Activated naive CD4-positive, alpha-beta T cell treated with anti-CD3 and anti-CD28 coated beads, Interleukin-2, amount 50 U/mL, for 72 hours (primary cell): ENCODE measurements at places on chromosomes 3 and 15.

GRCh38 chr15:89091627-89092220, 3.5 kb downstream of the ABHD2 start:
- DNase-seq: no peak

- DNase-seq: no peak
Measured at GRCh38 chr3:193788189-193788991, 195.4 kb downstream of the OPA1 start.

DNA sequence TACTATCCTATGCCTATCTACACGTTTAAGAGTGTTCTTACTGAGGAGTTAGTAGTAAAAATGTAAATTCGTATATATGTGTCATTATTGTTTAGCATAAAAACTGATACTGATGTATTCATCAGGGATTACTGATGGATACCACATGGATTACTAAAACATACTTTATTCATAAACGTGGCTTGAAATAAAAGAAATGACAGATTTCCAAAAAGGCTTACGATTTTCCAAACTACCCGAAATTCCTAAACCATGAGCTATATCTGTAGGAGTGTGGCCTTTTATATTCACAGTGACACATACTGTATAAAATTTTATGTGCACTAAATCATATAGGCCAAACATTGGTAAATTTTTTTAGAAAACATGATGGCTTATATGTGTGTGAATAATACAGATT, 6.9 kb downstream of the TSC22D2 start:
- DNase-seq: no peak

DNA sequence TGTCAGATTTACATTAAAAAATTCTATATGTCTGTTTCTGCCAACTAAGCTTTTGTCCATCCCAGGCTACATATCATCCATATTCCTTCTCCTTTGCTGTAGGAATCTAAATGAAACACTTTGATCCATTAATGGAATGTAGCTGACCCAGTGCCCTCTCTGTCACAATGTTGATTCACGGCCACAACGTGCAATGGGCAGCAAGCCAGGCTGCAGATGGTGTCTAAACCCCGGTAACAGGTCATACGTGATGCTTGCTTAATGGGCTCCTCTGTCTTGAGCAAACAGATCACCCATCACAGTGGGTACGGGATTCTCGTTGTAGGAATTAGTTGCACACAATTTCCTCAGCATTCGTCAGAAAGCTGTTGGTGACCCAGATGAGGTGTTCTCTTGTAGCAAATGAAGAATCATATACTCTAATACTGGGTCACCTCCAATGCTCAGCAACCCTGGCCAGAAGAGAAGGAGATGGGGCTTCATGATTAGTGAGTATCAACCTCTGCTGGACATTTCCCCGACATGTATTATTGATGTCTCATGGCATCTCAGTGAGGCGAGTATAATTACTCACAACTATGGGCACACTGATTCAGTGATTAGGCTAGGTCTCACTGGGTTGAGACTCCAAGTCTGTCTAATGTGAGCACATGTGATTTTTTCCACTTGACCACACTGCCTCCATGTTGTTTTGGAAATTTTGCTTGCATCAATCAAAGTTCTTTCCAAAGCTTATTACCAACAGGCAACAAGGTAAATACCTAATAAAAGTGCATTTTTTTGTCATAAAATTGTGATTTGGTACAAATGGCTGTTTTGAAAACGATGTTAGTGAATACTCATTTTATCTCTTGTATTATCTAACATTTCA, 12.9 kb upstream of the DCBLD2 start:
- no peak for DNase-seq

GRCh38 chr15:69299943-69300588, 1.4 kb downstream of the PAQR5 start:
- DNase-seq: no peak

DNA sequence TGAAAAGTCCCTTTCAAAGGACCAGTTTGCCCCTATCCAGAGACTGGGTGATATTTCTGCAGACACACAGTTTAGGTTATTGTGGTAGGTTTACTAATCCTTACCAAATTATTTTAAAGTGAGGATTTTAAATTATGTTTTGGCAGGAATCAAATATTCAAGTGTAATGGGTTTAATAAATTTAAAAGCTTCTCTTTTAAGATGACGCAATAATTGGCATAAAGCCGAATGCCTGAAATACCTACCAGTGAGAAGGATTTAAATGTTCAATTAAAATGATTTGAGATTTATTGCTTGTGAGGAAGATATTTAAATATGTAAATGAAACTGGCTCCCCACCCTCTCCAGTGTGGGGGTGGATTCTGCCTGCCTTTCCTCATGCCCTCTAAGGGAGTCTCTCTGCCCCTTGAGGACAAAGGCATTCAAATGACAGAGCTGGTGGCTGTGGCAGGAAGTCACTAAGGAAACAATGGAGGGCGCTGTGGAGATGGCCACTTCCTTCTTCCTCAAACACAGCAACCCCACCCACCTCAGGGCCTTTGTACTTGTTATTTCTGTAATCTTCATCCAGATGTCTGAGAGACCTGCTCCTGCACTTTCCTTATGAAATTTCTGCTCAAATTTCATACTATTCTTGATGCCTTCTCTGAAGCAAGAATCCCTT, 131.7 kb downstream of the TNIK start:
- DNase-seq: no peak

- no peak for DNase-seq
Measured at GRCh38 chr15:69497076-69497475, 44.5 kb downstream of the RPLP1 start.

GRCh38 chr3:128412180-128413002, 54.3 kb downstream of the DNAJB8 start:
- no peak for DNase-seq

- no peak for DNase-seq
Measured at GRCh38 chr3:17820275-17820674, 77.8 kb upstream of the TBC1D5 start.

- no peak for DNase-seq
Measured at GRCh38 chr3:65035246-65035645, 347.4 kb upstream of the ADAMTS9 start.

- no peak for DNase-seq
Measured at GRCh38 chr3:94066506-94067500, 3.9 kb downstream of the NSUN3 start.

DNA sequence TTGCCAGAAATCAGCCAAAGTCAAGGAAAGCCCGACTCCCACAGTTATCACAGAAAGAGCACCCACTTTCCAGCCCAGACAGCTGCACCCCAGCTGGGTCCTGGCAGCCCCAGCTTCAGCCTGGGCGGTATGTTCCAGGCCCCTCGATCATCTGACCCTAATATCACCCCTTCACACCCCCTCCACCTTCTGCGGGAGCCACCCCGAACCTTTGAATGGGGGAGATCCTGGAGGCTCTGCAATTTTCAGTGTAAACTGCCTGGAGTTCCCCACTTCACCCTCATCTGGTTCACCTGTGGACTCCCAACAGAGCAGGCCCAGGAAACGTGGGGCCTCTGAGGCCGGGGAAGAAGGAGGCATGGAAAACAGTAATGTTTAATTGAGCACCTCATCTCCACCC, 5.9 kb downstream of the PRSS50 start:
- DNase-seq: no peak

DNA sequence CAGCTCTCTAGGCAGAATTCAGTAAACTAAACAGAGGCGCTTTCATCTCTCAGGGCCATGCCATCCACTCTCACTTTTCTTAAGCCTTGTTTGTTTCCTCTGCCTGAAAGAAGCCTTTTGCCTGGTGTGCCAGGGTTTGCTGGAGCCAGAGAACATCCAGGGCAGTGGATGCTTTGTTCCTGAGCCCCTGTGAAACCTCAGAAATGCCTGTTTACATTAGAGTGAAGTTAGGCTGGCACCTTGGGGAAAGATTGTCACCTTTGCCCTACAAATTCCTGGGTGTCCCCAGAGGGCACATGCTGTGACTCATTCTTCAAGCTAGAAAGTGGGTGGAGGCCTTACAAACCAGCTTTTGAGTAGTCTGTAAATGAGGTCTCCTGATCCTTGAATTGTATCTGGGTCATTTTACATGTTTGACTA, 10.7 kb upstream of the TRAK1 start:
- peak; percentile 38 for DNase-seq

DNA sequence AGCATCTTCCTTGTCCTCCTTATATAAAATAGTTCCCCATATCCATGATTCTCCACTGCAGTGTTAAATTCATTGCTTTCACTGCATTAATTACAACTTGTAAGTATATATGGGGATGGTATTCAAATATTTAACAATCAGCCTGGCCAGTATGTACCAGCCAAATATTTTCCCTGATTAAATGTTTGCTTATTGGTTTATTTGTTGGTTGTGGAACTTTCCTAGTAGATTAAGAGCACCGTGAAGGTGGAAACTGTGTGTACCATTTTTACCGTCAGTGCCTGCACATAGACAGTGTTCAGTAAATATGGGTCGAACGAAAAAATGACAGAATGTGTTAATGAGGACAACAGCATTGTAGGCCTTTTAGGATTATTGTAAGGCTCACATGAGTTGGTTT, 7.0 kb downstream of the LAMP3 start:
- DNase-seq: no peak

GRCh38 chr3:123524981-123525380, 59.9 kb downstream of the HACD2 start:
- DNase-seq: no peak

DNA sequence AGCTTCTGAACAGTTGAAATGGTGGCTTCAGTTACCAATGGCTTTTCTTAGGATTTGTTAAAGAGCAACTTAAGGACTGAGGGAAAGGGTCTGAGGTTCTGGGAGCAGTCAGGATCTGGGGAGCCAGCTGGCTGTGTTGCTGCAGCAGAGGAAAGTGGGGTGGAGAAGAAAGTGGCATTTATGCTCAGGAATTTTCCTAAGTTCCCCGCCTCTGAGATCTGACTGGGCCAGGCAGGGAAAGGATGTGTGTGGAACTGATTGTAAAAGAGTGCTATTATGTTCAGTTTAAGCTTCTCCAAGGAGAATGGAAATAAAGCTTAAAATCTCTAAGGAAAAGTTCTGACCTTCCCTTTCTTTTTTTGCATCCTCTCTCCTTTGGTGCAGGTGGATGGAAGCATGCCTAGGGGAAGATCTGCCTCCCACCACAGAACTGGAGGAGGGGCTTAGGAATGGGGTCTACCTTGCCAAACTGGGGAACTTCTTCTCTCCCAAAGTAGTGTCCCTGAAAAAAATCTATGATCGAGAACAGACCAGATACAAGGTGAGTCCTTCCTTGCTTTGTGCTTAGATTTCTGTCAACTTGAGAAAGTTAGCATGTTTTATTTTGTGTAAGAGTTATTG, 37.8 kb downstream of the IQGAP1 start:
- no peak for DNase-seq

GRCh38 chr3:65597226-65597951, 441.3 kb downstream of the MAGI1 start:
- no peak for DNase-seq

DNA sequence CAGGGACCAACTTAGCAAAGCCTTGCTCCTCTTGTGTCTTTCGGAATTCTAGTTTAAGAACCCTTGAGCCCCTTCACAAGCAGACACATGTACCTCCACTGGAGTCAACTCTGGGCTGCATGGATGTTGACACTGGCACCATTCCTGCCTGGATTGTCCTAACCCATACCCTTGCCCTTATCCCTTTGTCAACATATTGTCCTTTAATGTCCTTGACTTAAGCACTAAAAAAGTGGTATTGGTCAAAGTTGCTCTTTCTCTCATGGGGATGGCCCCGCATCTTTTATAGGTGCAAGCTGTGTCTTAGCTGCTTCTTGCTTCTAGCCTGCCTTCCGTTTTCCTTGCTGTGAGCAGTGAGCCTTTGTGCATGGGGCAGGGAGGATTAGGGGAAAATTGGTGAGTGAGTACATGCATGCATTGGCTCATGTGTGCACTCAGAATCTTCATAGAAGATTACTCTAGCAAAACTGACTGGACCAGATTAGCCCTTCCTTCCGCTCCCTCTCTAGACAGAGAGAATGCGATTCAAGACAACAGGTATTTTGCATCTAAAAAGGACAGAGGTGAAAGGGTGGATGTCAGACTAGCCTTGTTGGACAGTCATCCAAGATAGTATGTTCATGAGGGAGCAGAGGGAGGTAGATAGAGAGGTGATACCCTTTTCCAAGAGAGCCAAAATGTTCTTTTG, 42.4 kb downstream of the TGFBR2 start:
- DNase-seq: no peak

DNA sequence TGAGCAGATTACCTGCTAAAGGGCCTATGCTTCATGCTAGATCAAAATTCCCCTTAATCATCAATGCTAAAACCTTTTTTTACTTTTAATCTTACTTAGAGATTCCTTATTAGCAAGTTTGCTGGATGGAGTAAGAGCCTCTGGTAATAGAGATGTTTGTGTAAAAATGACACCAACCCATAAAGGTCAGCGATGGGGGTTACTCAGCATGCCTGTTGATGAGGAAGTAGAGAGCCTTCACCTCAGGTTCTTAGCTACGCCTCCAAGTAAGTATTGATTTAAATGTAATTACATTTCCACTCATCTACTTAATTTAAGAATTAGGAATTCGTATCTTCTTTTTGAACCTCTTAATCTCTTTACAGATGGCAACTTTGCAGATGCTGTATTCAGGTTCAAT, 38.8 kb downstream of the DNAJC13 start:
- DNase-seq: no peak

DNA sequence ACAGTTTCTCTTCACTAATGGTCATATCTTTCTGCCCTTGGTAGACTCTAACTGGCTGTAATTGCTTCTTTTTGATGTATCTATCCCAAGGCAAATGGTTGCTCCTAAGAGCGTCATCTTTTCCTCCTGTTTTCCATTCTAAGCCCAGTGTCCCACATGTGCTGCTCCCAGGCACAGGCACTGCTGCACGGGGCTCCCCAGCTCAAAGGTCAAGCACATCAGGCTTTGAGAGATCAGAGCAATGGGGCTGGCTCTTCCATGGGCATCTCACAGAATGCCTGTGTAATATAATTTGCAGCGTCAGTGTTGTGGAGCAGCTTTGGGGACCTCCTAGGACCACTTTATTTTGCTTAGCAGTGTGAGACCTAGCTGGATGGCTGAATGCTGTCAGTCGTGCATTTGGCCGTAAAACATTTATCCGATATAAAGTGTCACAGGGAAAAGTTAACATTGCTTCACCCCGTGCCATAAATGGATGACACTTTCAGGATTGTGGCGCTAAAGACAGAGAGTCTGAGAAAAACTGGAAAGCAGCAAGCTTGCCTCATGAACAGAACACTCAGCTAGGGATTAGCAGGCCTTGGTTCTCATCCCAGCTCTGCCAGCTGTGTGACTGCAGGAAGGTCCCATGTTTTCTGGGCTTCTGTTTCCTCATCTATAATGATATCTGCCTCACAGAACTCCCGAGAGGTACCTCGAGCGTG, 277.5 kb upstream of the TBL1XR1 start:
- no peak for DNase-seq

DNA sequence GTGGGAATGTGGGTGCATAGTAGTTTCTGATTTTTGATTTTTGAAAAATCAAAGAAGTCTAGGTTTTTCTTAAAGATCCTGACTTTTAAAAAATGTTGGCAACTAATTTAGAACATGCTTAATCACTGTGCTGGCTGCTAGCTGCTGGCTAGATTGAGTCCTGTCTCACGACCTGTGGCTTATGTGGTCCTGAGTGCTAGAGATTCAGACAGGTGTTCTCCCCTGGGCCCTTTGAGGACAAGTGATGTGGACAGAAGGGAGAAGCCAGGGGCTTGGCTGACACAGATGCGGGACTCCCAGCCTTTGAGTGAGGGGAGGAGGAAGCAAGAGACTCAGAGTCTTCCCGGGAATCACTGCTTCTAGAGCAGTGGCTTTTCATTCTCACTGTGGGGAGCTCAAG, 47.5 kb downstream of the CORO2B start:
- no peak for DNase-seq
